ENCODE measurements at places on chromosomes 2 and 18.

- no peak for DNase-seq
These were observed 412.1 kb downstream of the IRS1 start for GRCh38 chr2:226387499-226387942.

GRCh38 chr2:9288233-9288632 is 81.6 kb downstream of the ASAP2 start:
- no peak for DNase-seq

DNA sequence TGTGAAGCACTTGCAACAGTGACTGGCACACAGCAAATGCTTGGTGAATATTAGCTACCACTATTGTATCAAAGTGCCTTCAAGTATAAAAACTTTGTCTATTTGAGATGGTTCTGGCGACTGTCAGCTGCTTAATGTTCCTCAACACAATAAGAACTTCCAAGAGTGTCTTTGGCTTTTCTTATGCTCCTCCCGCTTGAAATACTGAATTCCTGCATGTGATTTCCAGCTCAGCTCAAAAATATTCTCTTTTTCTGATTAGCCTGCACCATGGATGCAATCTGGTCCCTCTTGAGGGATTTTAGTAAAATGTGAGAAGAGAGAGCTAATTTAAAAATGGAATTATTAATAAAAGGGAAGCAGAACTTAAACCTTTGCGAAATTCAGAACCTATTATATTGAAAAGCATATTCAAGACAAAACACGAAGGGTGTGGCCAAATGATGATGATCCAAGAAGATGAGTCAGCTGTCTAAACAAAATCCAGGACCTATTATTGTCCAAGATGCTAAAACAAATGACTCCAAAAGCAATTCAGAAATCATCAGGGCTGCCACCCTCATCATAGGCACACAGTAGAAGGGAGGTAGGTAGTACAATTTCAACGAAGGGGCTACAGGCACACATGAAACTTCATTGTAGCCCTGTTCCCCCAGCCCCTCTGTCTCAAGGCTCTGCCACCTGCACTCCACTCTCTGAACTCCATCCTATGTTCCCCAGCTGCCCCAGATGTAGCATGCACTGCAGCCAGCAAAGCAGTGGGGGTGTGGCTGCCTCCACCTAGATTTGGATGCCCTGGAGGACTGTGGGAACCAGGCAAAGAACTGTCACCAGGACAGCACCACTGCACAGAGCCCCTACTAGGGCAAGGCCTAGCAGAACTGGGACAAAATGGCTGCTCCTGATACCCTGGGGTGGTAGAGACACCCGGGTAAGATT is 190.1 kb downstream of the ZNF385B start:
- no peak for DNase-seq

- peak; percentile 97 for DNase-seq
These were observed 248.9 kb downstream of the TCF4 start for GRCh38 chr18:55338978-55339650.

DNA sequence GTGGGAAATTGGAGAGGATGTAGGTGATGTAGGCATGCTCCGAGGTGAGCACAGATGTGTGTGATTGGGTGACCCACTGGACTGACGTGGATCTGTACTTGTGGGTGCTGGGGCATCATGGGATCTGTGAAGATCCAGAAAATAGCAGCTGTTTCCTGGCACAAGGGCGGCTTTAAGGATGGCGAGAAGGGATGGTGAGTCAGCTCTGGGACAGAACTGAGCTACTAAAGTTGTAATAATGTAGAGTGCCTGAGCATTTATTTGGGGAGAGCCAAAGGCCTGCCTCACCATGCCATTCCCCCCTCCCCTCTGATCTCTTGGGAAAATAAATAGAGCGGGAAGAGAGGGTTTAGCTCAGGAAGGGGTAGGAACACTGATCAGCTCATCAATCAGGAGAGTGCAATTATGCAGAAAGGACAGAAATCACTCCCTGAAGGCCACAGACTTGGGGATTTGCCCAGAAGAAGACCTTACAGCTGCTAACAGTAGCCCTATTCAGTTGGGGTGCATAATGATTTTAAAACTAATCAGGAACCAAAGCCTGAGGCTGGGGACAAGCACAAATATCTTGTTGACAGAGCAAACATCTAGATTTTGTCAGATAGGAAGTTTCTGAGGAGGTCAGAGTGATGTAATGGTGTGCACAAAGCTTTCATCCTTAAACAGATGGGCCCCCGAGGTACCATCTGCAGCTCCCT is 30.3 kb downstream of the TANC1 start:
- peak; percentile 92 for DNase-seq

- no peak for DNase-seq
These were observed 871 bp upstream of the DUSP28 start for GRCh38 chr2:240559286-240559685.

- DNase-seq = no peak
These were observed 133.4 kb upstream of the REG3A start for GRCh38 chr2:79292958-79293315.

DNA sequence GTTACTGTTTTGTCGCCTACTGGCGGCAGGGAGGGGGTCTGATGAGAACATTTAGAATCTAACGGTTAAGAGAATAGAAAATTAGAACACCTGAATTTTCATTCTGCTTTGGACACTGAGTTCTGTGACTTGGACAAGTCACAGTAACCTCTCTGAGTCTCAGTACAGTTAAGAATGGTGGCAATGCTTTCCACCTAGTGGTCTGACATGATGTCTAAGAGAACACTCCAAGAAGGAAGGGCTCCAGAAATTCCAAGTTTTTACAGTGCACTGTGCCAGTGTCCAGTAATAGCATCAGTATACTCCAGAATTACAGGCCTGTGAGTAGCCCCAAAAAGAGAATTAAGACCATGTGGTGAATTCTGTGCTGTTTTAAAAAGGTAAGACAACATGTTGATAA is 174.1 kb upstream of the ZFP36L2 start:
- DNase-seq = no peak

DNA sequence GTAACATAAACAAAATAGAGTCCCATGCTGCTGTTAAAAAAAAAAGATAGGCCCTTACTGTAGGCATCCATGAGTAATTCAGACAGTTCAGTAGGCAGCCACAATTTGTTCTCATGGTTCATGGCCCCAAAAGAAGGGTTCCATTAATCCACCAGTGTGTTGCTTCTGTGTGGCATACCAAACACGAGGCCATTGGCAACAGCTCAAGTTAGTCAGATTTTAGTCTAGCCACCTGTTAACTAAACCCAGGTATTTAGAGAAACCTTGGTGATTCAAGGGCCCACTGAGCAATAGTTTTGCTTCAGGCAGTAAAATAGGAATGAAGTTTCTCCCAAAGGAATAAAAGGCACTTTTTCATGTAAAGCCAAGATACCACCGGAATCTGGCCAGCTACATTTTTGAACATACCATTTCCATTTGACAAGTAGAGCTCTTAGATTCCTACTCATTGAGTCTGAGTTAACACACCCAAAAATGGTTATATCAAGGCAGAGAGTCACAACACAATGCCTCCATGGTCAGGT is 80.1 kb upstream of the SRD5A2 start:
- no peak for DNase-seq

DNA sequence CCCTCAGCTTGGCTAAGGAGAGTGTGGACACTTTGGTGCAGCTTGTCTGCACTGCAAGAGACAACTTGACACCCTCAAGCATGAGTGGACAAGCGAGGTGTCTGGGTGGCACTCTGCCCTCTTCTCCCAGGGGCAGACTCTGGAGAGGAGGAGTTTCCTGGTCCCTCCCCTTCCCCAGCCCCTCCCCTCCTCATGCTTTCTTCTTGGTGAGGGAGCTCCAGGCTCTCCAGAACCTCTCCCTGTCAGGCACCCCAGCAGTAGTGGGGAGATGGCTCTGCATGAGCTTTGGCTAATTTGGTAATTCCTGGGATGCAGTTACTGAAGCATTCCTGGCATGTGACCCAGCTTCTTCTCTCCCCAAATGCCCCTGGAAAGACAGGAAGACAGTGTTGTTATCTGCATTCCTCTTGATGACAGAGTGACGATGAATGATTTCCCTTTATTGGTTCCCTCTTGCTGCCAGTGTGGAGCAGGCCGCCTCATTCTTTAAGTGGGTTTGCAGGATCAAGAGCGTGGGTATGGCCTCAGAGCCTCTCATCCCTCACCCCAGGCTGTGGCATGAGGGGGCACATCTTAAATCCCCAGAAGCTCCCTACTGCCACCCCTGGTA is 89.2 kb downstream of the STPG4 start:
- no peak for DNase-seq

DNA sequence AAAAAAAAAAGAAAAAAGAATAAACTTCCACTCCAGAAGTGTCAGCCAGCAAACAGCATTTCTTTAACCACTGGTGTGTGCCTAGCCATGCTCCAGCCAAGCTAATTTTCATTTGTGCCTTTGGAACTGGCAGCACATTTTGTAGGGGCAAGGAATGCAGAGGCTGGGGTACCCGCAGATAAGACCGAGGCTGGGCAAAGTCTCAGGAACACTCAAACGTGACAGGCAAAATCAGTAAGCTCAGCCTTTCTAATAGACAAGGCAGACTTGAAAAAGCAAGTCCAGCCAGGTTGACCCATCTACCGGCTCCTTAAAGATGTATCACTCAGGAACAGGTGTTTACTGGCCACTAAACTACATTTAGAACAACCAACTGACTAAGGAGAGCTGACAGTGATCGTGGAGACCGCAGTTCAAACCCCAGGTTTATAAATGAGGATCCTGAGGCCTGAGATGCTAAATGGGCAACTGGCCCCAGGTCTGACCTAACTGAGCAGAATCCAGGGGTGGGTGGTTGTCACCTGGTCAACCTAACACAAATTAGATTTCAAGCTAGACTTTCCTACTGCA is 16.7 kb downstream of the NFE2L2 start:
- DNase-seq = no peak

- peak; percentile 91 for DNase-seq
These were observed at the start of gene EFEMP1 for GRCh38 chr2:55923091-55923981. EFEMP1 (minus strand) TSS chr2:55923782; CDS start chr2:55922440, 1,342 bp downstream.

DNA sequence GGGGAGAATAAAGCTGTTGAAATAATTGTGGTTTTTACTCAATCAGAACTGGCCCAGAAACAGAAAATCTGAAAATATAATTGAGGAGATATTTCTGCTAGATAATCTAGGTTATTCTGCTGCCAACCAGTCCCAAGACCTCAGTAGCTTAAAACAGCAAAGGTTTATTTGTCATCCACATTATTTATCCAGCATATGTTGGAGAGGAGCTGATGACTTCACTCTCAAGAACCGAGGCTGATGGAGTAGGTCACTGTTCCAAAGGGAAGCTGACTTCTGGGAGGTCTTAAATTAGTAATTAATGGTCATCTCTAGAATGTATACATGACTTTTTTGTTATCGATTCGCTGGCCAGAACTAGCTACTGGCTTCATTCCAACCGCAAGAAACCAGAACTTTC is 124.8 kb upstream of the CTNNA2 start:
- no peak for DNase-seq

DNA sequence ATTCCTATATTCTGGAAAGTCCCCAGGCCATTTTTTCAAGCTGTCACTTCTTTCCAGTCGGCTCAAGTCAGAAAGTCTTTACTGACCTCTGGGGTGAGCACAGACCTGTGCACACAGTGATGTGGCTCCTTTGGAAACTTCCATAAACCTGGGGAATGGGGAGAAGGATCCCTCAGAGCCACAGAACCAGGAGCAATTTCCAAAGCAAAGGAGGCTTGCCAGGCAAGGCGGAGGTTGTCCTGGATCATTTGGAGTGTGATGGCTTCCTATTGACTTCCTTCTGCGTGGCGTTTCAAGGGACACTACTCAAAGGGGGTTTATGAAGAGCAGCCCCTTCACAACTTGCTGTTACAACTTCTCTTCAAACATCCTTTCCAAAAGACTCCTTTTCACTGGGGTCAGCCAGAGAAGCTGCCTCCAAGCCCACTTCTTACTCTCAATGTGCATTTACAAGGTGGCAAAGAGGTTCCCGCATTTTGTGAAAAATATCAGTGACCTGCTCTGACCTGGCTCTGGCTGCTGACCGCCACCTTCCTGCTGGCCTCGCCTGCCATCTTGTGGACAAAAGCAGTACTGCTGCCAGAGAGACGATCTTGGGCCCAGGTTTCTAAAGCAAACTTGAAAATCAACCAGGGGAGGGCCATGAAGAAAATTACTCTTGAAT is 18.2 kb upstream of the TMEM247 start:
- DNase-seq = peak; percentile 35

DNA sequence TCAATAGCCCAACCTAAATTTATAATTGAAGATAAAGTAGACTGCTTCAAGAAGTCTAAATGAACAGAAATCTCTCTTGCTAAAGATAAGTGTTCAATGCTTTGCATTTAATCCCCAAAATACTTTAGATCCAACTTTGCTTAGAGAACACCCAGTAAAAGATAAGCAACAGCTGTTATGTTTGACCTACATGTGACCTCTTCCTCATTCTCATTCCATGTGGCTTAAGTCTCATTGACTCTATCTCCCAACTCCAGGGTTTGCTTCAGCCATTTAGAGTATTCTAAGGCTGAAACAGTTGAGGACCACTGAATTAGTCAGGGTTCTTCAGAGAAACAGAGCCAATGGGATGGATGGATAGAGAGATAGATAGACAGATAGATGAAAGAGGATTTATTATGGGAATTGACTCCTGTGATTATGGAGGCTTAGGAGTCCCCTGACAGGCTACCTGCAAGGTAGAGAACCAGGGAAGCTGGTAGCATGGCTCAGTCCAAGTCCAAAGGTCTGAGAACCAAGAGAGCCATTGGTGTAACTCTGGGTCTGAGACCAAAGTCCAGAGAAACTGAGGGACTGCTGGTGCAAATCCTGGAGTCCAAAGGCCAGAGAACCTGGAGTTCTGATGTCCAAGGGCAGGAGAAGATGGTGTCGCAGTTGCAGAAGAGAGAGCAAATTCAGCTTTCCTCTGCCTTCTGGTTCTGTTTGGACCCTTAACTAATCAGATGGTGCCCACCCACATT is 32.1 kb downstream of the CRYGD start:
- DNase-seq = no peak

DNA sequence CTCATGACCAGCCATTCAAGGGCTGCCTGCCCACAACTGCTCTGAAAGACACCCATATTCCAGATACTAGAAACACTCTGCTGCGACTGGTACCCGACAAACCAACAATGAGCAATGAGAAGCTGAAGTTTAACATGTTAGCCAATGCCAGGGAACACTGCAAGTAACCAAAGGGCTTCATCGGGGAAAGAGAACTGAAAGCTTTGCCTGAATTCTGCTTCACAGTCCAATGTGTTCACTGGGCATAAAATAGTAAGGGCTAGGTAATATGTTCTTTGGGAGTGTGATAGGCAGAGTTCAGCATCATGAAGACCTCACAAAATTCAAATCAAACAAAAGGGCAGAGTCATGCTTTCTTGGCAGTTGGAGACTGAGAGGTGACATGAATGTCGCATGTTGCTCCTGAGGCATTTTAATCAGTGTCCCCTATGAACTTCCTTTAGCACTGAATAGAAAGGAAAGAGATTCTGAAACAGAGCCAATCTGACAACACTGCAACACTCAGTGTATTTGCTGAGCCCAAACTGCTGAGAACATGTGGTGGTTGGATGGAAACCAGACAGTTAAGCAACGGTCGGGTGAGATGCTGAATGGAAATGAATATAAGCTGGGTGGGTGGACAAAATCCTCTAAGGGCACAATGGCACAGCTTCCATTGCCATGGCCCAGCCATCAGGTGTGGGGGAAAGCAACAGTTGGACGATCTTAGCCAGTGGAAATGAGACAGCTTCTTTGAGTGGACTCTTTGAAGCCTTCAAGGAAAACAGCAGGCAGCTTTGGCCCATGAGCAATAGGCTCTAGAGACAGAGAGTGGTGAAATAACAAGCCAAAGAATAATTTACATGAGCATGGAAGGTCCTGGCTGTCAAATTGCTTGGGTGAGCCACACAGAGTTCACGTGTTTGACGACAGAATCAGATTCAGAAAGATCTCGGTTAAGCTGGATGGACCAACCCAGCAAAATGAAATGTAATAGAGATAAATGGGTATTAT is 277.5 kb downstream of the AFF3 start:
- DNase-seq = peak; percentile 24

Measured in dermis microvascular lymphatic vessel endothelial cell (primary cell).